ENCODE measurements at places on chromosomes 2 and 18. TPM values are rescaled to one million over a fixed set of nuclear protein-coding genes. Genes with fewer than 3 reads are reported as not detected.

The LOXL3 gene
- 1.6 TPM for total RNA-seq

The MFSD2B gene
- total RNA-seq = not detected

The UGT1A10 gene
- not detected for total RNA-seq

The C1QL2 gene
- not detected for total RNA-seq

The INPP5D gene
- 26.1 TPM for total RNA-seq

The LHCGR gene
- total RNA-seq = not detected

The TBR1 gene
- total RNA-seq = 0.10 TPM

The IL1R1 gene
- total RNA-seq = 2.0 TPM

The CHMP1B gene
- 48.3 TPM for total RNA-seq

The ZC3H6 gene
- total RNA-seq = 3.0 TPM

The SLC23A3 gene
- total RNA-seq = 2.6 TPM

The CCL20 gene
- 0.98 TPM for total RNA-seq

The PPP1CB gene
- 131 TPM for total RNA-seq

The CYBRD1 gene
- total RNA-seq = 26.0 TPM

The AKAIN1 gene
- not detected for total RNA-seq

The CAPN10 gene
- 27.4 TPM for total RNA-seq

The WDR33 gene
- 35.9 TPM for total RNA-seq

The SEMA4C gene
- total RNA-seq = 35.3 TPM

The MEIS1 gene
- total RNA-seq = 0.76 TPM

The NYAP2 gene
- not detected for total RNA-seq

The TMEM178A gene
- not detected for total RNA-seq

The ELMOD3 gene
- total RNA-seq = 18.6 TPM
